ENCODE measurements at places on chromosomes 4 and X.
A peak's percentile ranks its signal among the peaks of the same experiment; 100 is the strongest.

DNA sequence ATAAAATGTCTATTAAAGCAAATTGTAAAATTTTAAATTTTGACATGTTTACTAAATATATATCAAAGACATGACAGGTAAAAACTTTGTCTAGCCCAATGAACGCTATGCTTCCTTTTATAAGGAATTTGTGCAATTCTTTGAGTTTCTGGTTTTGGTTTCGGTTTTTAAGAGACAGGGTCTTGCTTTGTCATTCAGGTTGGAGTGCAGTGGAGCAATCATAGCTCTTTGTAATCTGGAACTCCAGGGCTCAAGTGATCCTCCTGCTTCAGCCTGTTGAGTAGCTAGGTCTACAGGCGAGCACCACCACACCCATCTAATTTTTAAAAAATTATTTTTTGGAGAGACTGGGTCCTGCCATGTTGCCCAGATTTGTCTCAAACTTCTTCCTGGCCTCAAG lies 60.7 kb downstream of the BLTP1 start:
- peaks cover 53% of the 10 kb centered on the region for H3K36me3 ChIP-seq
- H3K27me3 ChIP-seq = no peaks in the 10 kb centered on the region
- no peak overlapping the region for H3K27ac ChIP-seq
- no peaks in the 10 kb centered on the region for H3K4me1 ChIP-seq

- no peaks in the 10 kb centered on the region for H3K27me3 ChIP-seq
- peaks cover 22% of the 10 kb centered on the region for H3K4me1 ChIP-seq
- H3K4me3 ChIP-seq = no peak overlapping the region
- peaks cover 12% of the 10 kb centered on the region for H3K36me3 ChIP-seq
These were observed 11.7 kb downstream of the KIAA0232 start for GRCh38 chr4:6794189-6794588.

DNA sequence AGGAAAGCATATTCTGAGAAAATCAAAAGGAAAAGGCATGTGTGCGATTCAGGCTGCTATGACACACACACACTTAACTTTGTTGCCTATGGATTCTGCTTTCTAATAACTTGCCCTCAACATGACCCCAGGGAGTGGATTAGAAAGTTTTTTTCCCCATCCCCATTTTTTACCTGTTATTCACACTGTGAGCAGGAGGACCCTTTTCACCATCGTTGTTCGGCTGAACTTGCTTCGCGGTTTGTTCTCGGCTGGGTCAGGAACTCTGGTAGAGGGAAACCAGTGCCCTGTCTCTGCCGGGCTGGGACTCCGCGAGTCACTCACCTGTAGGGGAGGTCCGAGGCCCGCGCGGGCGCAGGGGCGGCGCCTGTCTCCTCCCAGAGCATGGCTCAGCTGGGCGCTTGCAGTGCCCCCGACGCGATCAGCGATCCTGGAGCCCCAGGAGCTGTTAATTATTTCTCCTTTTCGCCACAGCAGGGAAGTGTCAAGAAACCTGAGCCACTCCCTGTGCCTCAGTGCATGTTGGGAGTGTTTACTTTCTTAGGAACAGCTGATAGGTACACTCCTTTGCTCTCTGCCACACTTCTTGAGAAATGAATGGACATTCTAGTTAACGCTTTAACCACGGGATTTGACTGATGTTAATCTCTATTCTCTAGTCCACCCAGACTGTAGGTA lies at the start of gene RASSF6:
Gene RASSF6, minus strand, starts transcription at position 322 of the 678 bp plus-strand sequence. CDS start 8,641 bp downstream, outside the sequence.
- H3K4me3 ChIP-seq = peak within 1 kb of the TSS; percentile 27
- DNase-seq = peak; percentile 72
- no peaks in the 10 kb centered on the region for H3K27me3 ChIP-seq
- peaks cover 48% of the 10 kb centered on the region for H3K4me1 ChIP-seq
- H3K36me3 ChIP-seq = no peaks in the 10 kb centered on the region

DNA sequence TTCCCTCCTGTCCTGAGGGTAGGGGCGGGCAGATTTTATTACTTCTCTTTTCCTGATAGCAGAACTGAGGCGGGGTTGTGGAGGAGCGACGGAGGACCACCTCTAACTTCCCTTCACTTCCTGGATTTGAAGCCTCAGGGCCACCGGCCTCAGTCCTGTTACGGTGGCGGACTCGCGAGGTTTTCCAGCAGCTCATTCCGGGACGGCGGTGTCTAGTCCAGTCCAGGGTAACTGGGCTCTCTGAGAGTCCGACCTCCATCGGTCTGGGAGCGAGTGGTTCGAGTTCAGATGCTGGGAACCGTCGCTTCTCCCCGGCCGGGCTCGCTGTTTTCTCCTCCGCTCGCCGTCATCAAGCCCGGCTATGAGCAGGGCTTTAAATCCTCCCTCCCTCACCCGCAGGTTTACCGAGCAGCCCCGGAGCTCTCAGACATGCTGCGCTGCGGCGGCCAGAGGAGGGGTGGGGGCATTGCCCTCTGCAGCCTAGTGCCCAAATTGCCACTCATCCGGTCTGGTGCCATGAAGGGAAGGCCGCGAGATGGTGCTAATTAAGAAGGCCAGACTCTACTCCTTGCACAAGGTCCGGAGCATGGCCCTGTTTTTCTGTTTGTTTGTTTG lies 23.3 kb downstream of the HAND2 start:
- no peak overlapping the region for H3K27ac ChIP-seq
- DNase-seq = no peak
- H3K4me1 ChIP-seq = no peaks in the 10 kb centered on the region
- no peaks in the 10 kb centered on the region for H3K36me3 ChIP-seq
- H3K4me3 ChIP-seq = no peak overlapping the region
- H3K27me3 ChIP-seq = peaks cover 21% of the 10 kb centered on the region

GRCh38 chrX:132748909-132749308 lies 209.5 kb downstream of the HS6ST2 start:
- no peak overlapping the region for H3K27ac ChIP-seq
- no peak overlapping the region for H3K4me3 ChIP-seq
- H3K36me3 ChIP-seq = no peaks in the 10 kb centered on the region
- H3K4me1 ChIP-seq = no peaks in the 10 kb centered on the region
- DNase-seq = no peak

GRCh38 chrX:9903146-9903545 lies 64.0 kb upstream of the CLDN34 start:
- peak overlapping the region; percentile 96 for H3K27ac ChIP-seq
- peaks cover 28% of the 10 kb centered on the region for H3K4me1 ChIP-seq
- DNase-seq = no peak
- no peak overlapping the region for H3K4me3 ChIP-seq
- H3K36me3 ChIP-seq = no peaks in the 10 kb centered on the region

DNA sequence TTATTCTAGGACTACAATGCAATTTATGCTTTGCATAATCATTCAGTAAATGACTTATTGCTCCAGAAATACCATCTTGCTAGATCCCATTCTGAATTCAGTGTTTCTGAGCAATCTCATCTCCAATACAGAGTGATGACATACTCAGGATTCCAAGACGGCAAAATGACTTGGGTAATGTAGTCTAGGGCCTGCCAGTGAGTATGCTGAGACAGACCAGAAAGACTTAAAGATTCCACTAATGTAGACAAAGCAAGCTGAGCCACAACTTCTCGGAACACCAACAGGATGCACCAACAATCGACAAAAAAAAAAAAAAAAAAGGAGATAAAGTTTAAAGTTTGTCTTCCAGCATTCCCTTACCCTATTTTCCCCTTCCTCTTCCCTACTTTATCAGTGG lies 919 bp upstream of the SEC24B start:
- DNase-seq = no peak
- no peaks in the 10 kb centered on the region for H3K36me3 ChIP-seq
- H3K4me1 ChIP-seq = peaks cover 17% of the 10 kb centered on the region
- H3K27ac ChIP-seq = peak overlapping the region; percentile 77
- H3K27me3 ChIP-seq = no peaks in the 10 kb centered on the region

GRCh38 chr4:2788101-2788500 lies 4.8 kb upstream of the SH3BP2 start:
- no peaks in the 10 kb centered on the region for H3K27me3 ChIP-seq
- H3K4me1 ChIP-seq = no peaks in the 10 kb centered on the region
- H3K27ac ChIP-seq = no peak overlapping the region
- H3K4me3 ChIP-seq = no peak overlapping the region
- no peaks in the 10 kb centered on the region for H3K36me3 ChIP-seq
- no peak for DNase-seq

DNA sequence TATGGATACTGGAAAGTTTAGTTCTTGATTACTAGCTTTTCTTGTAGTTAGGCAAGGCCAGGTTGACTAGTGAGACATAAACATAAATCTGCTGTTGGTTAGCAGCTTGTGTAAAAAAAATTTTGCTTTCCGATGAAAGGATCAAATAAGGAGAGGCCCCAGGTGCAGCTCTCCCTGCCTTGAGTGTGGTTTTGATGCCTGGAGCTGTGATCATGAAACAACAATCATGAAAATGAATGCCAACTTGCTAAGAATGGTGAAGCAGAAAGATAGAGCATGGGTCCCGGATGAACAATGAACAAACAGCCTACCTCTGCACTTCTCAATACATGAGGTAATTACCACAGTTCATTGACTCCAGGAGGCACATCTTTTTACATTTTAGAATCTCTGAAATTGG lies 14.4 kb upstream of the SYP start:
- no peaks in the 10 kb centered on the region for H3K36me3 ChIP-seq
- H3K4me3 ChIP-seq = no peak overlapping the region
- no peak for DNase-seq
- H3K4me1 ChIP-seq = no peaks in the 10 kb centered on the region

Measured in RWPE2 (cell line).